ENCODE measurements at places on chromosomes 6 and 20.

DNA sequence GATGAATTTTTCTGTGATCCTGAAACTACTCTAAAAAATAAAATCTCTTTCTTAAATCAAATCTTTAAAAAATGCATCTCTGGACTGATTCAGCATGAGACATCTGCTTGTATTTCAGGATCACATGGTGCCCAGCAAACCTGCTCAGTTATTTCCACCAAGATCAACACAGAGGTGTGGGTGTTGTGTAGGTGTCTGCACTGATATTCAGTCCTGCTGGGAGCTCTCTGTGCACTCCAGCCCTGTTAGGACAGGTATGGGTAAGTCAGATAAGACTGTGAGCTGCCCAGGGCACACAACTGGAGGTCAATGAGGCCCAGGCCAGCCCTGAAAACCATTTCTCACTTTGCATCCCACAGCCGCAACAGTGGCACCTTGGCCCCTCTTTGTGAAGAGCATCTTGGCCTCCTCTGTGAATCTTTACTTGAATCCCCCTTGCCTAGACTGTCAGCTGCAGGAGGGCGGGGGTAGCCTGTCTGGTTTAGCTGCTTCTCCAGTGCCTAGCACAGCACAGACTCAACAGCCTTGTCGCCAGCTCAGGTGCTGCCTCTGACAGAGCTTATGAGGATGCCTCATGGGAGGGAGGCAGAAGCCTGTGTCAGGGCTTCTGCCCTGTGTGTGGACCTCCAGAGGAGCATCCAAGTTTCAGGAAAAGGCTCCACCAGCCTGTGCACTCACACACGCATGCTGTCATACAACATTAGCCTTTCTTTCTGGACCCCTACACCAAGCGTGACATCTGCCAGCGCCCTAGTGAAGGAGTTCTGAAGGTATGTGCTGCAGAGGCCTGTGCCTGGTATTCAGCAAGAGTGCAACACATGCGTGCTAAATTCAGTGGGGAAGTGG is 187.6 kb upstream of the CST7 start:
- no peak for DNase-seq

GRCh38 chr20:25275813-25276532 is 28.1 kb downstream of the PYGB start:
- no peak for DNase-seq

- no peak for DNase-seq
Measured at GRCh38 chr6:3415082-3415453, 41.8 kb downstream of the SLC22A23 start.

GRCh38 chr6:107439406-107439805 is 20.0 kb downstream of the PDSS2 start:
- no peak for DNase-seq
